Naive thymus-derived CD8-positive, alpha-beta T cell (primary cell): ENCODE measurements at places on chromosomes 5 and 9. TPM values are rescaled to one million over a fixed set of nuclear protein-coding genes. Genes with fewer than 3 reads are reported as not detected.

WDR38 gene
- not detected for polyA plus RNA-seq

GRCh38 chr9:86077276-86077675, 22.1 kb downstream of the GOLM1 start:
- peaks cover 2% of the 10 kb centered on the region for H3K27me3 ChIP-seq
- no peak overlapping the region for H3K4me3 ChIP-seq
- no peak overlapping the region for H3K27ac ChIP-seq
- peaks cover 8% of the 10 kb centered on the region for H3K4me1 ChIP-seq
- DNase-seq = no peak

DNA sequence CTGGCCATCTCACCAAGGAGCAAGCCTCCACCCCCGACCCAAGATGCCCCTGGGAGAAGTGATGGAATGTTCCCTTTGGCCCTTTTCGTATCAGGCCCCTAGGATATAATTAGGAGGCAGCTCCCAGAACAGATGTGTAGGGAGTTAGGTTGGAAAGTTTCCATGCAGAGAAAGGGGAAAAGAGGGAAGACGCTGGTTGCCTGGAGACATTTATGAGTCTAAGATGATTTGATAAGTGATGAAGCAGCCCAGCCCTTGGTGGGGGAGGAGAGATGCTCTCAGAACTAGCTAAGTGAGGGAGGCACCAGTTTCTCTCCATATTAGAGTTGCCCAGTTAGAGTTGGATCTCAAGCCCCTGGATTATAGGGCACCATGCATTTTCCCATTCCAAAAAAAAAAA, 137.5 kb downstream of the GNA14 start:
- H3K4me3 ChIP-seq = no peak overlapping the region
- peaks cover 3% of the 10 kb centered on the region for H3K4me1 ChIP-seq
- no peak for DNase-seq
- H3K27ac ChIP-seq = no peak overlapping the region

ADGRD2 gene
- not detected for polyA plus RNA-seq

- peaks cover 41% of the 10 kb centered on the region for H3K27me3 ChIP-seq
- H3K4me1 ChIP-seq = peaks cover 7% of the 10 kb centered on the region
- H3K27ac ChIP-seq = no peak overlapping the region
- no peak for DNase-seq
Observed at GRCh38 chr5:33941090-33941489, 4.9 kb downstream of the RXFP3 start.

GRCh38 chr5:18113721-18114120, 479.5 kb downstream of the TAF11L14 start:
- no peaks in the 10 kb centered on the region for H3K4me1 ChIP-seq
- H3K27me3 ChIP-seq = no peaks in the 10 kb centered on the region
- no peak overlapping the region for H3K4me3 ChIP-seq
- no peaks in the 10 kb centered on the region for H3K36me3 ChIP-seq

C7 gene
- not detected for polyA plus RNA-seq

DNA sequence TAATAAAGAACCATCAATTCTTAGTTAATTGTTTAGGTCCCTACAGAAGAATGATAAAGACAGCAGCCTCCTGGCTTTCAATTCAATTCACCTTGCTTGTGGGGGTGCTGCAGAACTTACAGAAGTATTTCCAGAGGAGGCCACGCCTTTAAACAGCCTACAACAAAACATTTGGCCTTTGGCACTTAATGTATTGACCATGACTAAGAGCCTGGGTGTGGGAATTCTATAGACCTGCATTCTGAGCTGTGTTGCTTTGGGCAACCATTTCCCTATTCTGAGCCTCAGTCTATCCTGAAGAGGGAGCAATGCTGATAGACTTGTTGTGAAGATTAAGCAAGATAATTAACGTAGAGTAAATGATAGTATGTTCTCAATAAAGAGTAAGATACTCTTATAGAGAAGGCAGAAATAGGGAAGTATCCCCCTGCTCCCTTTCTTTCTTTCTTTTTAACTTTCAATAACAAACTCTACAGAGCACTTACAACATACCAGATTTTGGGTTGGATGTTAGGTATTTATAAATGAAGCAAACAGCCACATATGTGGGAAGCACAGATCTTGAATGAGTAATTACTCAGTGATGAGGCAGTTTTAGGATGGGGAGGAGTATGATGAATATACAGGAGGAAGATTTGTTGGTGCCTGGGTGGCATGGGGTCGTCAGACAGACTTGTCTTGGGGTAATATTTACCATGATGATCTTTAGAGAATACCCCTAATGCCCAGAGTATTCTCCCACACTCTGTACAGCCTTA, 28.4 kb downstream of the PAPPA start:
- H3K27me3 ChIP-seq = no peaks in the 10 kb centered on the region
- H3K36me3 ChIP-seq = no peaks in the 10 kb centered on the region
- no peak for DNase-seq
- no peak overlapping the region for H3K4me3 ChIP-seq
- H3K4me1 ChIP-seq = no peaks in the 10 kb centered on the region
- no peak overlapping the region for H3K27ac ChIP-seq

DNA sequence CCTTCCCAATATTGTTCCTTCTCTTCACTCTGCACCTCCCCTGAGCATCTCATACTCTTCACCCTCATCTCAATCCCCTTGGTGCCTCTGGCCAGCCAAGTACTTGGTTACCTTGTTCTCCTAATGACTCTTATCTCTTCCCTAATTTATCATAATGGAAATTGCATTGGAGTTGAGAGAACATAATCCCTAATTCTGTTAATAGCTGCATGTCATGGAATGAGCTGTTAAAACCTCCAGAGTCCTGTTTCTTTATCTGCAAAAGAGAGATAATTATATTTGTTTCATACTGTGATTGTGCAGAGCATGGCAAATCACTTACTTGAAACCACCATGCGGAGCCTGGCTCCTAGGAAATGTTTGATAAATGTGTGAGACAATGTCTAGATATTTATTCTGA, 1074.9 kb upstream of the DMAC1 start:
- no peak overlapping the region for H3K4me3 ChIP-seq
- no peak for DNase-seq
- H3K27ac ChIP-seq = no peak overlapping the region
- H3K27me3 ChIP-seq = no peaks in the 10 kb centered on the region
- H3K4me1 ChIP-seq = no peaks in the 10 kb centered on the region

DNA sequence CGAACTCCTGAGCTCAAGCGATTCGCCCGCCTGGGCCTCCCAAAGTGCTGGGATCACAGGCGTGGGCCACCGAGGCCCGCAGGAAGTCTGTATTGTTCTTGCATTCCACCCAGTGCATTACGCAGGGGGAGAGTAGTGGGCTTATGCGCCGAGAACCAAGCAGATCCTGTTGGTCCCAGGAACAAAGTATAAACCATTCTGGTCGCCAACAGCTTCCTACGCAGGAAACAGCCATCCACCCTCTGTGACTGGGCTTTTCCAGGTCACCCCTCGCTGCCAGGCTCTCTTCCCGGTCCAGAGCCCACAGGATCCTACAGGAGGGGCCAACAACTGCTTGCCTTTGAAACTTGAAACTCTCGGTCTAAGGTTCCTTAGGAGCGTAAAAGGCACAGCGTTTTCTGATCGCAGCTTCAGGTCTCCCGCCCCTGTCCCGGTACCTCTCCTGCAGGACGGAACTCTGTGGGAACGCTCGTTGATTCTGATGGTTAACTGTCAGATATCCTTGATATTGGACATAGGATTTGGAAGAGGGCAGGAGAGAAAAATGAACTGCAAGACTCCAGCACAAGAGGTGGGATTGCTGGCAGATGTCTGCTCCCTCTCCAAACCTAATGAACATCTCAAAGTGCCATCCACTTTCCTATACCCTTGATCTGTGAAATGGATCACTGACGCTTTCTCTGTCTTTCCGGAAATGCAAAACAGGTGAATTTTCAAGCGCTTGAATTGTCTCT, 4.2 kb upstream of the ANXA2R start:
- peak overlapping the region; percentile 65 for H3K4me3 ChIP-seq
- no peak for DNase-seq
- peak overlapping the region; percentile 59 for H3K27ac ChIP-seq
- H3K4me1 ChIP-seq = peaks cover 41% of the 10 kb centered on the region
- H3K27me3 ChIP-seq = no peaks in the 10 kb centered on the region
- H3K36me3 ChIP-seq = peaks cover 17% of the 10 kb centered on the region

ZNF879 gene
- polyA plus RNA-seq = 2.5 TPM

- no peak overlapping the region for H3K4me3 ChIP-seq
- no peaks in the 10 kb centered on the region for H3K36me3 ChIP-seq
- H3K27me3 ChIP-seq = no peaks in the 10 kb centered on the region
Observed at GRCh38 chr9:22654833-22655232, 208.2 kb downstream of the DMRTA1 start.

GRCh38 chr9:124000161-124000783, 11.3 kb upstream of the LHX2 start:
- peak overlapping the region; percentile 74 for H3K4me3 ChIP-seq
- H3K27me3 ChIP-seq = peaks cover 86% of the 10 kb centered on the region
- no peaks in the 10 kb centered on the region for H3K36me3 ChIP-seq
- DNase-seq = no peak
- H3K27ac ChIP-seq = no peak overlapping the region
- peaks cover 17% of the 10 kb centered on the region for H3K4me1 ChIP-seq

PCDHB9 gene
- polyA plus RNA-seq = not detected

GCNT4 gene
- 2.7 TPM for polyA plus RNA-seq

DNA sequence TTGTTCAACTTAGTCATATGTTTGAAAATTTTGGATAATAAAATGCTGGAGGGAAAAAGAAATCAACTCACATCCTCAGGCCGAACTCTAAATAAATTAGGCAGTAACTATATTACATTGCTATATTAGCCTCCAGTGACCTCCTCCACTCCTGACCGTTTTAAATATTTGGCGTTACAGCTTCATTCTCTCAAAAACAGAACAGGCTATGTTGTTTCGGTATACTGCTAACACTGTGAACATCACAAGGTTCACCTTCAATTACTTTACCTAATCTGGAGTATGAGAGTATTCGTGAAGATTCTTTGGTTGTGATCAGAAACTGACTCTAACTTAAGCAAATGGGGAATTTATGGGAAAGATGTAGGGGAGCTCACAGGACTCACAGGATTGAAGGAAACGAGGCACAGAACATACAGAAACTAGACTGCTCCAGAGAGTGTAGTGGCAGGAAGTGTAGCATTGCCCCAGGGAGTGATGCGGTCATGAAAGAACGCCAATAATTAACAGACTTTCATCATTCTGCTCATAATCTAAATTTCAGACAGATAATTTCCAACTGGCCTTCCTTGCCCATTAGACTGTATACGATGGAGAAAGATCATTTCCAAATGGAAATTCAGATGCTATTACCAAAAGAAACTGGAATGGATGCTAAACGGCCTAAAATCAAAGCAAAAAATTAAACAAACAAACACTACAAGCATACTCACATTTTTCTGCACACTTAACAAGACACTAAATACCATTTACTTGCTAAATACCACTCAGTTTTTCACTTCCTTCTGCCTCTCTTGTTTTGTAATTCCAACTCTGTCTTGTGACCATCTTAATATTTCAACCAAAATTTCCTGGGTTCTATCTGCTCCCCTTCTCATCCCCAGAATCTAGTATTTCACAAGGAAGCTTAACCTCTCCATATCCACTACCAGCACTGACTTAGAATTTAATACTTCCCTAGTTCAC, 110.1 kb upstream of the LPAR1 start:
- no peak overlapping the region for H3K4me3 ChIP-seq
- no peak for DNase-seq
- H3K36me3 ChIP-seq = no peaks in the 10 kb centered on the region
- H3K4me1 ChIP-seq = no peaks in the 10 kb centered on the region
- H3K27me3 ChIP-seq = no peaks in the 10 kb centered on the region

- H3K27me3 ChIP-seq = no peaks in the 10 kb centered on the region
- no peak for DNase-seq
- peaks cover 19% of the 10 kb centered on the region for H3K4me1 ChIP-seq
- no peaks in the 10 kb centered on the region for H3K36me3 ChIP-seq
- H3K4me3 ChIP-seq = no peak overlapping the region
- no peak overlapping the region for H3K27ac ChIP-seq
Observed at GRCh38 chr9:83628540-83628939, 5.6 kb downstream of the IDNK start.
